ENCODE measurements at places on chromosomes 5 and 9.

GRCh38 chr9:78663369-78663768 lies 366.4 kb downstream of the PSAT1 start:
- no peak for DNase-seq

GRCh38 chr5:77871946-77872345 lies 95.8 kb upstream of the TBCA start:
- DNase-seq: no peak

GRCh38 chr5:116897291-116897690 lies 322.7 kb upstream of the SEMA6A start:
- DNase-seq: no peak

DNA sequence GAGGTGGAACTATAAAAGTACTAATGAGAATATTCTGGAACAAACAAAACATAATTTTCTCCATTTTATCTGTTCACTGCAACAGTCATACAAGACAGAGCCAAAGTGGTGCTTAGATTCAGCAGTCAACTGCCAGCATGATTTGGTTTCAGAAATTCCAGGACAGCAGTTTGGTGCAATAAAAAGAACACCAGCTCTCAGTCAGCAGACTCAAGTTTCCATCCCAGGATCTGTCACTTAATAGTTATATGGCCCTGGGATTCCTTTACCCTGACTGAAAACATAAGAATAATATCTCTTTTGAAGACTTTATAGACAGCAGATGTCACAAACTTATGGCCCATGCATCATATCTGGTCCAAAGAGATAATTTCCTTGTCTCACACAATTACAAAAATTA lies 92.8 kb upstream of the RASEF start:
- DNase-seq: no peak

DNA sequence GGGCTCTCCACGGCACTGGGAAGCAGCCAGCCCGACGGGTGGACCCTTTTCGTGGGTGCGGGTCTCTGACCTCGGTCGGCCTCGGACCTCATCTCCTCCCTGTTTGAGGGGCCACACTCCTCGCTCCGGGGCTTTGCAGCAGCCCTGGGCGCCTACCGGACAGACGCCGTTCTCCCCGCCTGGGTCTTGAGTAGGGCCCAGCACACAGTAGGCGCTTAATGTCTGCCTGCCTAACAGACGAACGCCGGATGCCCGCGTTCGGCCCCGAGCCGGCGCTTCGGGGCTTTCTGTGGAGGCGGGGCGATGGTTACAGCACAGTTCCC lies 842 bp upstream of the GTF3C5 start:
- DNase-seq: no peak

Measured in psoas muscle (tissue), 8 donors.